ENCODE measurements at places on chromosomes 12 and 14.

DNA sequence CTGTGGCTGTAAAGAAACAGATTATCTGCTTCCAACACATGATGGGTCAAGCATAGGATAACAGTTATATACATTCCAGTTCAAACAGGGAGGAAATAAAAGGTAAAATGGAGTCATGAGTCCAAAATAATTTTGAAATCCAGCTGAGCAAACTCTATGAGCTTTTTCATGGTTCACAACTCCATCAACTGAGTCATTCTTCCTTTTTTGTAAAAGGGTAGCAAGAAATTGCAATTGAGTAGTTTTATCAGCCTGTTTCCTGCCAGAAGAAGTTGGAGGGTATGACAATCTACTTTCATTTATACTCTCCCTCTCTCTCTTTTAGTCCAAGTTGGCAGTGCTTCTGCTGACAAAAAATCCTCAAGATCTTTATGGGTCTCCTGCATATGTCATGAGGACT is 95.6 kb downstream of the CPNE8 start:
- no peak for DNase-seq

DNA sequence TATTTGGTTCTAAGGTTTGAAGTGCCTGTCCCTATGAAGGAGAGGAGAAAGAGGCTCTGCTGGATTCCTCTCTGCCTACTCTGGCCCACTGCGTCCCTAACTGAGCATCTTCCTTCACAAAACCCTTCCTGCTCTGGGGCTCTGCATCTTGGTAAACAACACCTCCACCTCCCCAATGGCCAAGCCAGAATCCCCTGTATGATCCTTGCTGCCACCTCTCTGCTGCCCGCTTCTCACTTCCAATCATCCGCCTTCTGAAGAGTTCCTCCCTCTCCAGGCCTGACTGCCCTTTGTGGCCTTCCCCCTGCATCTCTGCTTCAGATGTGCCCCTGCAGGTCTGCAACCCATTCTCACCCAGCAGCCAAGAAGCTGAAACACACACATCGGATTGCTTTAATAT is 110.6 kb upstream of the RPH3A start:
- DNase-seq, result no peak

DNA sequence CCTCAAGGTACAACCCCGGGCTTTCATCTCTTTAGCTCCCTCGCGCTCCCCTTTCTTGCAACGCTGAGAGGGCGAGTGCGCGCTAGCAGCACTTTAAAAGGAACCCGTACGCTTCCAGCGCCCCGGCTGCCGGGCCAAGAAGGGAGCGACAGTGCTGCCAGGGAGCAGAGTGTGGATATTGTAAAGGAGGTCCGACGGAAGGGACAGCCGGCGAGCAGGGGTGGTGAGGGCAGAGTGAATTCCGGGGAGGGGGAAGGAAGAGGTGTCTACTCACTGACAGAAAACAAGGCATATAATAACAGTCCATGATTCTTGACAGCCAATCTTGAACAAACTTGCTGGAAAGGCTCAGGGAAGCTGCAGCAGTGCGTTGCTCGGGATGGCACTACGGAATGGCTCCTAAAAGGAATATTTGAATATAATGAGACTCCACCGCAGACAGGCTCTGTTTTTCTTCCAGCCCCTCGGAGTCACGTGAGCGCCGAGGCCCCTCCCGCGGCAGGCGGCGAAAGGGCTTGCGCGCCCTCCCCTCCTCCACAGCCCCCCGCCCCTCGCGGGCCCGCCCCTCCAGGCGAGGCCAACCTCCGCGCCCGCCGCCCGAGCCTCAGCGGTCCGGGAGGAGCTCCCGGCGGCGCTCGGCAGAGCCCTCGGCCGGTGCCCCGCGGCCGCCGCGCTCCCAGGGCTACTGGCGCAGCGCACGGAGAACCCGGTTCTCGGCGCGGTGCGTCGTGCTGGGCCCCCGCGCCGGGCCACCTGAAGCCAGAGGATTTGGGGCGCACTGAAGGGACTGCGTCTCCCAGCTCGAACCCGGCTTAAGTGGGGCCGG is 3.4 kb downstream of the BMP4 start:
- DNase-seq, result no peak

GRCh38 chr14:101972126-101972866 is 7.9 kb downstream of the DYNC1H1 start:
- no peak for DNase-seq

DNA sequence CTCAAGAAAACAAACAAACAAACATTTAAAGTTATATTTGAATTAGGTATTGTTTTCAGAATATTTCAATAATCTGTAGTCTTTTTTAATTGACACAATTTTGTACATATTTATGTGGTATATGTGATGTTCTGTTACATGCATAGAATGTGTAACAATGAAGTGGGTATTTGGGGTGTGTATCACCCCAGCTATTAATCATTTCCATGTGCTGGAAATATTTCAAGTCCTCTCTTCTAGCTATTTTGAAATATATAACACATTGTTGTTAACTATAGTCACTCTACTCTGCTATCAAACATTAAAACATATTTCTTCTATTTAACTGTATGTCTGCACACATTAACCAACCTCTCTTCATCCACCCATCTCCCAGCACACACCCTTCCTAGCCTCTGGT is 32.0 kb upstream of the SIX1 start:
- no peak for DNase-seq

DNA sequence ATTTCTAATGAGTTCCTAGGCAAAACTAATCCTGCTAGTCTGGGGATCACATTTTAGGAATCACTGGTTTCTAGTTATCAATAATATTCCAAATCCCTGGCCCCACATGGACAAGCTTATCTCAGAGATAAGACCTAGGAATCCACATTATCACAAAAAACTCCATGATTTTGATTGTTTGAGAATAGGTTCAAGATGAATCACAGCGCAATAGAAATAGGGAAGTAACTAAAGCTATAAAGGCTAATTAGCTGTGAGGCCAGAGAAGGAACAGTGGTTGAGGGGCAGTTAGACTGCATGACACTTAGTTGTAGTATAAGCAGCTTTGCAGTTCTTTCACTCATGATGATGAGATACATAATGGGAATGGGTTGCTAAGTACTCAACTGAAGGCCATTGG is 13.1 kb upstream of the ATP5F1B start:
- DNase-seq, result no peak

Data from stimulated activated CD4-positive, alpha-beta T cell treated with anti-CD3 and anti-CD28 coated beads, Interleukin-1b, Interleukin-23, amount 100 ng/mL, for 4 hours (primary cell).